ENCODE measurements at places on chromosomes 16 and 17.

GRCh38 chr17:12328204-12328603, 307.5 kb downstream of the MAP2K4 start:
- no peak for DNase-seq

DNA sequence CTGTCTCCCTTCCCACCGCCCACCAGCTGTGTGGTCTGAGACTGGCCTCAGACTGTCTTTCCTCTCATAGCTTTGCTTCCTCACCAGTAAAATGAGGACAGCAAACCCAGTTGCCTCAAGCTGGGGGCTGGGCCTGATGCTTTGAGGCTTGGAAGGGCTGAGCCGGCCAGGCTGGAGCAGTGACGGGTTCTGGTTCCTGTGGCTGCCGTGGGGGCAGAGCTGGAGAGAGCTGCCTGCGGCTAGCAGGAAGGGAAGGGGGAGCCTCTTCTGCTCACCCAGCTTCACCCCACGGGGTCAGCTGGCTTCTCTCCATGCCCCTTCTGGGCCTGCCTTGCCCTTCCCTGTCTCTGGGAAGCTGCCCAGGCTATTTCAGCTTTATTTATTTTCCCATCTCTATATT, 23.7 kb downstream of the LASP1 start:
- no peak for DNase-seq

GRCh38 chr17:7146115-7146514, 31.5 kb upstream of the ASGR2 start:
- no peak for DNase-seq

DNA sequence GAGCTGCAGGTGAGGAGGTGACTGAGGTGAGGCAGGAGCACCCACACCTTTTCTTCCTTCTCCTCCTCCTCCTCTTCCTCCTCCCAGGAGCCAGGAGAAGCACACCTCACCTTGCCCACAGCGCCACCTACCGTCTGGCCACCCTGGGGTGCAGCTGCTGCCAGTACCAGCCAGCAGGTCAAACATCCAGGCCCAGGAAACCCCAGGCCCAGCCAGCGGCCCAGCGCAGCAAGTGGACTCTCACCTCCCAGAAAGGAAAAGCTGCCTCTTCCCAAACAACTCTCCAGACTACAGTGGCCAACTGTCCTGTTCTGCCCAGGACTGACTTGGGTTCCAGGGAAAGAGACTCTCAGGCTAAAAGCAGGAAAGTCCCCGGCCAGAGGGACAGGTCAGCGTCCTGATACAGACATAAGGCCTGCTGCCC, 22.7 kb downstream of the PEMT start:
- no peak for DNase-seq

DNA sequence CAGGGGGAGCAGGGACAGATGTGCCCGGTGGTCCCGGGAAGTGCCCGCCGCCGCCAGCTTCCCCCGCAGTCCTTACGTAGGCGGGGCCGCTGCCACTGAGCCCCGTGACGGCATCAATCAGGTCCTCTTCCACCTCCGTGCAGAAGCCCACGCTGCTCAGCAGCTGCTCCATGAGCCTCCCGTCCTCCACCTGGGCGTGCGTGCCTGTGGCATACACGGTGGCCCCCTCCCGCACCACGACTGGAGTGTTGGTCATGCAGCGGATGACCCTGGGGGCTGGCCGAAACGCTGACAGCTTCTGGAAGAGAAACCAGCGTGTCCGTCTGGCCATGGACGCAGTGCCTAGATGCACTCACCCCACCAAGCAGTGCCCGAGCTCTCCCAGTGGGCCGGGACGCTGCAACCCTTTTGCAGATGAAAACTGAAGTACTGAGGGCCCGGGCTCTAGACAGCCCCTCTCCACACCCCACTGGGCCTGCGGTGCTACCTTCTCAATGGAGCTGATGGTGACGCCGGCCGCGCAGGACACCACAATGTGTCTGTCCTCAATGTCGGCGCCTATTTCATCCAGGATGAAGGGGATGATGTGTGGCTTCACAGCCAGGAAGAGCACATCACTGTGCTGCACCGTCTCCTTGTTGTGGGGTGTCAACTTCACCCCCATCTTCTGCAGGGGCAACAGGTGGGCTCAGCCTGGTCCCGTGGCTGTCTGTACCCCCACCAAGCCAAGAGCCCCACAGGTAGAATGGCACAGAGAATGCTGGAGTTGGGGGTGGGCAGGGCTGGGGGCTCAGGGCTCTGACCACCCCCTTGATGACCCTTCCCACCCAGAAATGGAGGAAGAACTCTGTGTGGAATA, 2.0 kb downstream of the PYCR1 start:
- no peak for DNase-seq

GRCh38 chr17:59511726-59512125, 53.7 kb upstream of the DHX40 start:
- DNase-seq = no peak

Measured in activated naive CD4-positive, alpha-beta T cell (primary cell).